ENCODE measurements at places on chromosomes 2 and 18.

DNA sequence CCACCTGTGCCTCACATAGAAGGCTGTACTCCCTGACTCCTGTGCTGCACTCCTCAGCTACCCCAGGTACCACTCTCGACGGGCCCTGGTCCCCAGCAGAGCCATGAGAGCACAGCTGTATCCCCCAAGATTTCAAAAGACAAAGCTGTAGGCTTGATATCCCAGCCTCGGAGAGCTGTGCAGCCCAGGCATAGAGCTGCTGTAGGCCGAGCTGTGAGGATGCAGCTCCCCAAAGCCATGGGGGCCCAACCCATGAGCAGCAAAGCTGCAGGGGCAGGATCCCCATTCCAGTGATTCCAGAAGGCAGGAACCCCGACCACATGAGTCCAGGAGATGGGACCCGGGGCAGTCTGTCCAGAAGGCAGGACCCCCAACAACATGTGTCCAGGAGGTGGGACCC, 123.8 kb upstream of the CBLN2 start:
- no peak for DNase-seq

DNA sequence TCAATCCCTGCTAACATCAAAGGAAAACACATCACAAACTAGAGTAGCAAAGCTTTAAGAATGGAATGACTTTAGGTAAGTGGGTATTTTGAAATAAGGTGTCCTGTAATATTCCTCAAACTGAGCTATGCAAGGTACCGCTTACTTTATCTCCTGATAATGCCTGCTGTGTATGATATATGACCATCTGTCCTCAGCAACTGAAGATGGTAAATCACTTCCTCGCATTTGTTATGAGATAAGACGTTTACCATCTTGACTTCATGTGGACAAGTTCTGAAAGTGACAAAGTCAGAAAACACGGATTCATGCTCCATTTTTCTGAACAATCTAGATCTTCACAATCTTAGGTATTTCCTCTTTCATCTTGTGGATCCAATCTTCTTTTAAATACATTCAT, 49.3 kb upstream of the PTPRM start:
- no peak for DNase-seq

DNA sequence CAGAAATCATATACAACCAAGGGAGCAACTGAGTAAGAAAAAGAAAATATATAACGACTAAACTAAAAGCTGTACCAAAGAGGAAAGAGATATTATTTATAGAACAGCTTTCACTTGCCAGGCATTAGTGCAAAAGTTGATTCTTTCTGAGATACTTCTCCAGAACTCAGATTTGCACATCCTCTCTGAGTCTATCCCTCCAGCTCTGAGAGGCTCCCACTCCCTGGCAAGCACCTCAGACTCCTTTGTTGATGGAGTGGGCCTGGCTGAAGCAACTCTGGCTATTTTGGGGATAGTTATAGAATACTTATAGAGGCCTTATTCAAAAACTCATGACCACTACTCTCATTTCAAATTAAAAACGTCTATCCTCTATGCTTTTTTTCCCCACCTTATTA, 501.6 kb upstream of the TNP1 start:
- DNase-seq, result no peak

DNA sequence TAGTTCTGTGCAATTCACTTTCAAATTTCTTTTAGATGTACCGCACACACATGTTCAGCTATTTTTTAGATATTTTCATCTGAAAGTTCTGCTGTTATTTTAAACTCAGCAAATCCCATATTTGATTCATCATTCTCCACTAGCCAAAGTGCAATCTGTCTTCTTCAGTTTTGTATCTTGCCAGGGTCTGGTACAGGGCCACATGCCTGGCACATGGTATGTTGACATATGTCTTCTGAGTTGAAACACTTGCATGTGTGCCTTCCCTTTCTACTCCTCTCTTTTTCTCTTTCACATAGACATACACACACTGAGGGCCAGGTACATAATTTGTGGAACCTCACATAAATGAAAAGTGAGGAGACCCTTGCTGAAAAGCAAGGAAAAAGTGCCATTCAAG, 25.7 kb upstream of the SESTD1 start:
- DNase-seq, result no peak

DNA sequence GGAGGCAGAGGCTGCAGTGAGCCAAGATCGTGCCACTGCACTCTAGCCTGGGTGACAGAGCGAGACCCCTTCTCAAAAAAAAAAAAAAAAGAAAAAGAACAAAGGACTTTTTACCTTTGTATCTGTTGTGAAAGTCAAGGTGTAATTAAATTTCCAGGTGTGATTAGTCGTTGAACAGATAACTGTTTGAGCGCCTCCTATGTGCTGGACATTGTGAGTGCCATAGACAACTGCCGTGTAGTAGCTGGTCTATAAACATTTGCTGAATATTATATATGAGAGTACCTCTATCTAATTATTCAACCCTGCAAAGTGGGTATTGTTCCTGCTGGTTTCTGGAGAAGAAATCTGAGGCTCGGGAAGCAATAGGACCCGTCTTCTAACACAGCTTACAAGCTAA, 71.8 kb downstream of the ASAP2 start:
- DNase-seq, result no peak

GRCh38 chr2:18825838-18826237, 236.5 kb upstream of the NT5C1B start:
- no peak for DNase-seq

- no peak for DNase-seq
Measured at GRCh38 chr2:8232871-8233270, 449.0 kb upstream of the ID2 start.

GRCh38 chr2:1236606-1237005, 176.7 kb upstream of the TPO start:
- no peak for DNase-seq

GRCh38 chr2:192026825-192027120, 168.0 kb downstream of the TMEFF2 start:
- DNase-seq, result no peak

DNA sequence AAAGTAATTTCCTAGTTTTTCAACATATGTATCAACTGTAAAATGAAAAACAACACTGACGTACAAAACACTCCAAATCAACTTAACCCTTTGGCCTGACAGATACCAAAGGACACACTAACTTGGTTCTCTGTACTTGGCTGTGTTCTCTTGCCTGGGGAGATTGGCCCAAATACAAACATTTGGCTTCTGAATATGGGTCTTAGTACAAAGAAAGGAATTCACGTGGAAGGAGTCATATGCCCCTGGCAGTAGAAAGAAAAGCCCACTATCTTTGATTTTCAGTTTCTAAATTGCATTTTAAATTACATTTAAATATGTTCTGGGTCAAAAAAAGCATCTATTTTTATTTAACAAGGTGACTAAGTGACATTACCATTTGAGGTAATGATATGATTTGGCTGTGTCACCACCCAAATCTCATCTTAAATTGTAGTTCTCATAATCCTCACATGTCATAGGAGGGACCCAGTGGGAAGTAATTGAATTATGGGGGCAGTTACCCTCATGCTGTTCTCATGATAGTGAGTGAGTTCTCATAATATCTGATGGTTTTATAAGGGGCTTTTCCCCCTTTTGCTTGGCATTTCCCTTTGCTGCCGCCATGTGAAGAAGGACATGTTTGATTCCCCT, 153.6 kb upstream of the CCDC195 start:
- no peak for DNase-seq

DNA sequence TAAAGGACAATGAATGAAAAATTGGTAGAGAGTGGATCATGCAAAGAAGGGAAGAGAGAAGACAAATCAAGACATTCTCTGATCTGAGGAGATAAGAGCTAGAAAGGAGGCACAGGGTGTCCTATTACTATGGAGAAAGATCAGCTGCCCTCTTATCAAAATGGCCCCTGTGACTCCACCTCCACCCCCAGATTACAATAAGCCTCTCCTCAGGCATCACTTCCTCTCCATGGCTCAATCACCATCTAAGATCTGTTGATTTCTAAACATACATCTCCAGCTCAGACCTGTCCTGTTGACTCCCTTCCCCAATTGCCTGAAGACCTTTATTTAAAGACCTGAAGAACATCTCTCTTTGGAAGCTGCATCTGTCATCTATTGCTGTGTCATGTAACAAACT, 43.2 kb downstream of the SP100 start:
- DNase-seq, result no peak

All from HEK293T (cell line).